AG04449 (cell line): ENCODE measurements at places on chromosomes 6 and 20.

DNA sequence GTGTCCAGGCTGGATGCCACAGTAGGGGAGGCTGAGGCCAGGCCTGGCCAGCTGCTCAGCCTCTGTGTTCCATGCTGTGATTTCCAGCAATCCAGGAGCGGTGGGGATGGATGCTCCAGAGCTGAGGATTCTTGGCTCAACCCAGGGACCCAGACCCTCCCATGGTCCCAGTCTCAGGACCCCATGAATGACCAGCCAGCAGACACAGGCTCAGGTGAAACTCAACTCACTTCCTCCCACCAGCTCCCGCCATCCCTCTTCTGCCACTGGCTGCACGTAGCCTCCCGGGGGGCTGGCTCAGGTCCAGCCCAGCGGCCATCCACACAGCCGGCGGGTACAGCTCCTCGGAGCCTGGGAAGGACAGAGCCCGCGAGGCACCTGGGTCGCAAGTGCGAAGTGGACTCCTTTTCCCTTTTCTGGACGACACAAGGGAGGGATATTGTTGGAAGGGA, 54.5 kb upstream of the DACT2 start:
- DNase-seq = no peak

DNA sequence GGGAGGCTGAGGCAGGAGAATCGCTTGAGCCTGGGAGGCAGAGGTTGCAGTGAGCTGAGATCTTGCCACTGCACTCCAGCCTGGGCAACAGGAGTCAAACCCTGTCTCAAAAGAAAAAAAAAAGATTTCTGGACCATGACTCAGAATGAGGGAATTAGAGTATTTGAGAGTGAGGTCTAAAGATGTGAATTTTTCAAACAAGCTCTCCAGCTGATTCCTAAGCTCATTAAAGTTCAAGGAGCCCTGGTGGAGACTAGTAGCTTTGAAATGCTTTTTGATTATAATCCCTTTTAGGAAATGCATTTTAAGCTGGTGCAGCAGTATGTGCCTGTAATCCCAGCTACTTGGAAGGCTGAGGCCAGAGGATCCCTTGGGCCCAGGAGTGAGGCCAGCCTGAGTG, 21.8 kb upstream of the SRF start:
- no peak for DNase-seq

DNA sequence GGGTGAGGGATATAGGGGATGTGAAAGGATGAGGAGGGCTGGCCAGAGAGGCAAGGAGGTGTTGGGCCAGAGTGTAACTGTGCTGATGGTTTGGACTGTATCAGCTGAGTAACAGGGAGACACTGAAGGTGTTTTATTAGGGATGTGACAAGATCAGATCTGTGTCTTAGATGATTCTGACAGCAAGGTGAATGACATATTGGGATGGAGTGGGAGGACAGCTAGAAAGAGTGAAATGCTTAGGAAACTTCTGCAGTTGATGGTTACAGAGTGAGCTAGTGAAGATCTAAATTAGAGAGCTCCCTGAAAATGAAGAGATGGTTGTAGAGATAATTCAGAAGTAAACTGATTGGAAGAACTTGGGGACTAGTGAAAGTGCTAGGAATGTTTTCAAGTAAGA, 47.2 kb upstream of the ELOVL5 start:
- no peak for DNase-seq

- no peak for DNase-seq
Observed at GRCh38 chr6:130368576-130368975, 2.8 kb downstream of the TMEM200A start.

DNA sequence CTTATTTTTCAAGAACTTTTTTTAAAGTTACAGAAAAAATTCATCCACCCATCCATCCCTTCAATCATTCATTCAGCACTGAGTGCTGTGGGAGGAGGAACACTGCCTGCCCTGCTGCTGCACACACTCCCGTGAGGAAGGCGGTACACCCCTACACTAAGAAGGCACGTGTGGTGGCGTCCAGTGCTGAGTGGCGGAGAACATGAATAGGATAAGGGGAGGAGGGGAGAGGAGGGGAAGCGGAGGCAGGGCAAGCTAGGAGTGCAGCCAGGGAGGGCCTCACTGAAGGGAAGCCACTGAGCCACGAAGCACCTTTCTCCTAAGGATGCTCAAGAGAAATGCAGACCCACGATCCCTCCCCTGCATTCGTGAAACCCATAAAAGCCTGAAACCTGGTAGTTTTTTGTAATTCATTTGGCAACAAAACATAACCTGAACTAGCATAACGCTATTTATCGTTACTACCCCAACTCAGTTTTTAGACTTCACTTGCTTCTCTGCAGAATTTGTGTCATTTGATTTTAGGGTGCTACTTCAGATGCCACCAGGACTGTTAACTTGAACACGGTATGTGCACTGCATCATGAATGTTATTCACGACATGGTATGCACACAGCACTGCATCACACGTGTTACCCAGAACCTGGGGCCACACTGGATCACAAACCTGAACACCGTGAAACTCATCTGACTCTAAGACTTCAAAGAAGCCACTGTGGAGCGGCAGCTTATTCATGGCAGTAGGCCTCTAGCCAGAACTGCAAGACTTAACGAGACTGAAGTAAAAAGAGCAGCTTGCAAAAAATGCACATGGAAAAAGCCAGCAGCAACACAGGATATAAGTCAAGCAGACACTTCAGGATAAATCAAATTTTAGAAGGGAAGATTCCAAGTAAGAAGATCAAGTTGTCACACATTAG, 3.5 kb downstream of the RNASET2 start:
- DNase-seq = no peak

GRCh38 chr6:85405175-85405852, 44.6 kb upstream of the NT5E start:
- DNase-seq = no peak

- DNase-seq = no peak
Observed at GRCh38 chr6:20709451-20709850, 175.2 kb downstream of the CDKAL1 start.

DNA sequence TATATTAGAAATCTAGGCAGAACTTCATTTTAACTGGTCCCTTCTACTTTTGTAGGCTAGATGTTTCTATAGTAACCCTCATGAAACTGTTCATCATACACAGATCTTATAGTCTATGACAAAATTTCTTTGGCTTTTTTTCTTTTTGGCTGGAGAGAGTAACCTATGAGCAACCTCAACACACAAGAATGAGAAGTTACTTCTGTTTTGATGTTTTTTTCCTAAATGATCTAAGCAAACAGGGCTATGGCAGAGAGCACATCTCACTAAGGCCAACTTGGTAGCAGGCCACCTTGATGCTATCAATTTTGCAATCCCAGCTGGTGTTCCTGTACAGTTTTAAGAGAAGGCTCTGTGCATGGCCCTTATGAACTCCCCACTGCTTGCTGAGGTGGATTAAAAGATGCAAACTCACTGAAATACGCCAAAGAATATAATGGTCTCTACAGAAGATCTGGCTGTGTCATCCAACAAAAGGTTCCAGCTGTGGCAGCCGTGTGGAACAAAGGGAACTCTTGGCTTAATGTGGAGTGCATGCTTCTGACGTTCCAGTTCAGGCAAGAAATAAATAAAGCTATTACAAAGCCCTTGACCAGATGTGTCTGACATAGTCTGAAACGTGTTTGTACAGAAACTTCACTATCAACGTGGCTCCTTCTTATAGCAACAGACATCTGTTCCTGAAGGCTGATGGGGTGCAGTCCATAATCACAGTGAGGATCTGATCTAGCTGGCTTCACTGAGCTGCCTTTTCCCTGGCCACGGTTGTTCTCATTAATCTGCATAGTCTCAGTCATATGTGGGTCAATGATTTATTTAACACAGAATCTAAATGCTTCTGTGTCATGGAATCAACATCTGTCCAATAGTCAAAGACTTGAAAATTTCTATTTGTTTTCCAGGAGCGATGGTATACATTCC, 481.1 kb downstream of the BMP2 start:
- no peak for DNase-seq

DNA sequence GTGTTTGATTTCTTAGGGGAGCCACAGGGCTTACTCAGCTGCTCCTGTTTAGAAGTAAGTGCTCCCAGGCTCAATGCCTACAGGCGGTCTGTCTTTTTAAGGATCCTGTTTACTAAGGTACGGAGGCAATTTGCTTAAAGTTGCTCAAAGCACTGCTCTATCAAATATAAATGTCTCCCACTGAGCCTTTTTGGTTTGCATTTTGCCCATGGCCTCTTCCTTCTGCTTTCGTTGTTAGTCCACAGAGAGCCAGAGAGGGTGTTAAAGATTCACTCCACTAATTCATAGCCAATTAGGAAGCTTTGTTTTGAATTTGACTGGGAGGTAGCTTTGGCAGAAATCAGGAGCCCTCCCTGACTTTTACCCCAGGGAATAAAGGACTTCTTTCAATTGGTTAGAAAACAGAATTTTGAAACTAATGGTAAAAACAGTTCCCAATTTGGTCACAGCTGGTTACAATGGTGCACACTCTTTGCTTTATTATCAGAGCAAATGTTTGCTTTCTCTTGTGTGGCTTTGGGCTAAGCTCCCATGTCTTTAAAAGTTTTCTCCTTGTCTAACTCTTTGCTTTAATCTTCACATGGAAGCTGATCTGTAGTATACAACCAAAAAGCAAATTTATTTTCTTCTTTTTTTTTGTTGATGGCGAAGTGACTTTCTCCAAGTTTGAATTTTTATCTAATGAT, 126.2 kb downstream of the IMPG1 start:
- DNase-seq = no peak

- DNase-seq = no peak
Observed at GRCh38 chr6:7933794-7934193, 23.2 kb upstream of the TXNDC5 start.

GRCh38 chr20:44253528-44253927, 6.4 kb downstream of the GDAP1L1 start:
- DNase-seq = no peak

DNA sequence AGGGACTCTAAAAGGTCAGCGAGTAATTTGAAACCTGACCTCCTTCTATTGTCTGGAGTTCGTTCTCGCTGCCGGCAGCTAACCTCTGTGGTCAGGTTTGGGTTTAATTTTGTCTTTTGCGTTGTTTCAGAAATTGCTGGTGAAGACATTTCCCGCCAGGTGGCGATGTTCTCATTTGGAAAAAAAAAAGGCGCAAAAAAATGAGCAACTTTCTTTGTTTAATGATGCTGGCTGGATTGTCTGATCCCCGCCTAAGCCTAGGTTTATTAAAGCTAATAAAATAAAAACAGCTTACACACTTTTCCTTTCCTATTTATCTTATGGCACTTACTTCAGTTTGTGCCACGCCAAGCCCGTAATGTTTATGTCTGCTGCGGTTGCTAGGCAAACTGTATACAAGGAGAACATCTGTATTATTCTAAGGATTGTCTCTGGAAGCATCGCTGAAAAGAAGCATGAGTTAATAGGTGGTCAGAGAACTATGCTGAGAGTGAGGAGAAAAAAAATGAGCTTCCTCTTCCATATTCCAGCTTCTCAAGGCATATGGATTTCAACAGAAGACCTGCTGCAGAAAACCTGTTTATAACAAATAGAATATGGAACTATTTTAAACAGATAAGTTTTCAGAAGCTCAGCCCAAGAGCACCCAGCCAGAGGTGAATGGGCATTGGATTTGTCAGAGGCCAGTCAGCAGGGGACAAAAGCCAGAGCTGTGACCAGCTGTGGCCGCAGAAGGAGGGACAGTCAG, 205.7 kb downstream of the DOK5 start:
- DNase-seq = no peak

- no peak for DNase-seq
Observed at GRCh38 chr6:47733879-47734558, 35.6 kb downstream of the ADGRF4 start.

- DNase-seq = peak; percentile 52
Observed at GRCh38 chr6:161161889-161162624, 111.8 kb downstream of the AGPAT4 start.

- no peak for DNase-seq
Observed at GRCh38 chr6:130769861-130770260, 57.3 kb upstream of the SMLR1 start.
